ENCODE measurements at places on chromosomes 4 and X. TPM values are rescaled to one million over a fixed set of nuclear protein-coding genes. Genes with fewer than 3 reads are reported as not detected.

- no peak for DNase-seq
Measured at GRCh38 chr4:25523405-25523804, 132.2 kb upstream of the SLC34A2 start.

- no peak for DNase-seq
Measured at GRCh38 chrX:105063743-105064142, 156.8 kb downstream of the TEX13A start.

The BTC gene
- total RNA-seq = 0.22 TPM

The SLC9B1 gene
- total RNA-seq = 1.6 TPM

GRCh38 chr4:144181391-144181790 lies 40.9 kb upstream of the GYPA start:
- DNase-seq = no peak

GRCh38 chrX:100623001-100623400 lies 13.6 kb downstream of the TSPAN6 start:
- DNase-seq = no peak

DNA sequence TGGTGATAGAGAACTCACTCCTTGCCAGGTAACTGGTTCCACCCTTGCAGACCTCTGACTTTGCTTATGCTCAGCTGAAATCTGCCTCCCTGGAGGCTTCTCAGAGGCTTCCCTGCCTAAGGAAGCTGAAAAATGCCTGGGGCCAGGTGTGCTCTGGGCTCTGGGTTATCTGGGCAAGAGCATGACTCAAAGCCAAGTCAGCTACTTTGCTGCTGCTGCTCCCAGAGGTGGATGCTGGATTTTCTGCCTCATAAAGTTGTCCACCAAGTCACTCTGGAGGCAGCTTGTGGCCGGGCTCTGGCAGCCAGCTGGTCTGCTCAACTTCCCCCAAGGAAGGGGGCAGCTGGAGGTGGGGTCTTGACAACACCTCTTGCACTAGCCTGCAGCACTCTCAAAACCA lies 132.7 kb downstream of the PJA1 start:
- no peak for DNase-seq

Measured in psoas muscle (tissue), 8 donors.